ENCODE measurements at places on chromosomes 16 and 17. TPM values are rescaled to one million over a fixed set of nuclear protein-coding genes. Genes with fewer than 3 reads are reported as not detected.

CCDC154 gene
- polyA plus RNA-seq = 1.8 TPM

DLX3 gene
- polyA plus RNA-seq = 1.3 TPM

SLFN13 gene
- polyA plus RNA-seq = 25.1 TPM

DPEP2 gene
- polyA plus RNA-seq = 0.82 TPM

SLC22A31 gene
- polyA plus RNA-seq = 0.70 TPM

KRT33B gene
- polyA plus RNA-seq = not detected

RUNDC3A gene
- polyA plus RNA-seq = 12.2 TPM

FOXN1 gene
- 0.81 TPM for polyA plus RNA-seq

OMG gene
- 0.26 TPM for polyA plus RNA-seq

GRAP gene
- polyA plus RNA-seq = 5.3 TPM

WNT3 gene
- polyA plus RNA-seq = 2.0 TPM

KRTAP4-9 gene
- not detected for polyA plus RNA-seq

ZNF423 gene
- 28.0 TPM for polyA plus RNA-seq

- no peak for DNase-seq
Observed at GRCh38 chr17:14118951-14119350, 49.6 kb downstream of the COX10 start.

GRCh38 chr16:65534121-65534528 lies 412.3 kb upstream of the CDH11 start:
- DNase-seq = no peak

DNA sequence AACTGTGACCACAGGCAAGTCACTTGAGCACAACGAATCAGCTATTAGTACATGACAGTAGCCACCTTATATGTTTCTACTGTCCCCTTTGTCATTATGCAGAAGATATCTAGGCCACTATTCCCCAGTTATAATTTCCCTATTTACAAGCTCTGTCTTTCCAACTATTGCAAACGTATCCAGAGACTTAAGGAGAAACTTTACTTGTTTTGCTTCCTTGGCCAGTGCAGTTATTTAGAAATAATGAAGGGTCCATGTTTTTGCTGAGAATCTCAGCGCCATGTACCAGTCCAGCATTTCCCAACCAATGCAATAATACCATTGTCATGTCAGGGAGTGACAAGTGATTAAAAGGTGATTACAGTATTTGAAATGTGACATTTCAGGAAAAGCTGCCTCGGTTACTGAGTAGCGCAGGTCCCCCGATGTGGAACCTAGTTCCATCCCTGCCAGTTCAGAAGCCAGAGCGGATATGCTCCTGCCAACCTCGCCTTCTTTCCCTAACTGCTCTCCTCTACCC lies 743 bp downstream of the ZNF624 start:
- no peak for DNase-seq

DNA sequence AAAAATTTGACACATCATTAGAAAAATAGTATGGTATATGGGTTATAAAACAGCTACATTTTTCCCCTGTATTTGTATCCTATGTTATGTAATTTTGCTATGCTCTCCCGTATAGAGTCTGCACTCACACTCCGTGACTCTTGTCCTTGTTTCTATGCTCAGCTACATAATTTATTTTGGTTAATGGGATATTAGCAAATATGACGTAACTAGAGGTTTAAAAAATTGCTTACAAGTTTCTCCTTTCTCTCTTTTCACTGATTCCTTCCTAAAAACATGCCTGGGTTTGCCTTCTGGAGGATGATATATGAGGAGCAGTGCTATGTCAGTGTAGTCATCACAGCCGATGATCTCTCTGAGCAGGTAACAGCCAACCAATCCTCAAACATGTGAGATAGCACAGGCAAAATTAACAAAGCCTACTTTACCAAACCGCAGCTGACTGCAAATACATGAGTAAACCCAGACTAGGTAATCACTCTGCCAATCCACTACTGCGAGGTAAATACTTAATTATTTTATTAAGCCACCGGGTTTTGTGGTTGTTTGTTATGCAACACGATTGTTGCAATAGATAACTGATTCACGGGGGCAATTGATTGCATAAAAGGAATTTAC lies 126.9 kb downstream of the KIF2B start:
- no peak for DNase-seq

GRCh38 chr17:31629696-31630470 lies 229.2 kb downstream of the COPRS start:
- DNase-seq = no peak

DNA sequence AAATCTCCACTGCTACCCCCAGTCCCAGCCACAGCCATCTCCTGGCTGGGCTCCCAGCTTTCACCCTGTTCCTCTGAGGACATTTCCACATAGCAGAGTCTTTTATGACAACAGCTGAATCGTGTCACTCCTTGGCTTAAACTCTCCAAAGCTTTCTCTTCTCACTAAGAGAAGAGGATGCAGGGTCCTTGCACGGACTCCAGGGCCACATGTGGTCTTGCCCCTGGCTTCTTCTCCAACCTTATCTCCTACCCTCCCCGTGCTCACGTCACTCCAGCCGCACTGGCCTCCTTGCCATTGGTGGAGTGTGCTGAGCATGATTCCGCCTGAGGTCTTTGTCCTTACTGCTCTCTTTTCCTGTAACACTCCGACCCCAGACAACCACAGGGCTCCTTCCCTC lies 39.9 kb upstream of the CCDC182 start:
- DNase-seq = peak; percentile 53

DNA sequence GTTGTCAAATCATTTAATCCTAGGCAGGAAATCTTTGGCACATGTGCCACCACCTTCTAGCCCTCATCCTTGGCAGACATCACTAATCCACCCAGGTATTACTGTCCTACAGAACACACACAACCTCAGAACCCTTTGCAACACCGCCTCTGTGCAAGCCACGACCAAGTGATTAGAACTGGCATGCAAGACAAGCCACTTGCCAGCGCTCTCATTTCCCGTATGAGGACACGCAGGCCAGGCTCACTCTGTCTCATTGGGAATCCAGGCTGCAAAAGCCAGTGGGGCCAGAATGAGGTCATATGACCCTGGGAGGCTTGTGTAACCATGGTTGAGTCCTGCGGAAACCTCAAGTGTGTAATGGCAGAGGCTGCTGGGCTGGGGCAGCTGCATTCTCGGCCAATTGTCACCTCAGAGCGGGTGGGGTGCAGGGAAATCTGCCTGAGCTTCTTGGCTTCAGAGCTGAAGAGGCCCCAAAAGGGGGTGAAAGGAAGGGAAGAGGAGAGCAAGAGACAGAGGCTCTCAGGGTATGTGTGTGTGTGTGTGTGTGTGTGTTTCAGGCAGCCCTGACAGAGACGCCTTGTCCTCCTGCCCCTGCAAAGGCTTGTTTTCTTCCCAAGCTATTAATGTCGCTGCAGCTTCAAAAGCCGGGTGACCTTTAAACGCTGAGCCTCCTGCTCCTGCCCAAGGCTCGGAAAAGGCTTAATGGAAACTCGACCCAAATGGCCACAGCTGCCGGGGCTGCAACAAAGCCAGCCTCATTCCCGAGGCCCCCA lies 43.2 kb upstream of the MRPS23 start:
- no peak for DNase-seq

DNA sequence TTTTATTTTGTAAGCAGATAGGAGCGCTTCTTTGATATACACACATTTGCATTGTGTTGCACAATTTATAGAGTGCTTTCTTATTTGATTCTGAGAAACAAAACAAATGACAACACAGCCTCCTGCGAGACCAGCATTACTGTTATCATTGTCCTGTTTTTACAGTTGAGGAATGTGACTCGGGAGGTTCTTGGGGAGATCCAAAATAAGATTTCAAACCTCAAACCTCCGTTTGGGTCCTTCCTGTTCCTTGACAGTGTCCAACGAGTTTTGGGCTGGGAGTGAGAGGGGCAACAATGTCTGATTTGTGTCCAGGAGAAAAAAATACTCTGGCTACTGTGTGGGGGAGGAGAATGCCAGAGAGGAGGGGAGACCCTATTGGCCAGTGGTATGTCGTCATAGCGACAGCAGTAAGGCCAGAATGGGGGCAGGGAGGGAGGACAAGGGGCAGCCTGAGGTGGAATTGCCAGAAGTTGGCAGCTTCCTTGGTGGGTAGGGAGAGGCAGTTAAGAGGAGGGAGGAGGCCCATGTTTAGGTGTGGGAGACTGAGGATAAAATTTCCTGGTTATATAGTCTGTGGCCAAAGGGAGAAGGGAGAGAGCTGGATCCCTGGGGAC lies 45.5 kb downstream of the TMEM132E start:
- DNase-seq = no peak

GRCh38 chr17:68710035-68710780 lies 109.0 kb upstream of the FAM20A start:
- DNase-seq = no peak

- DNase-seq = no peak
Observed at GRCh38 chr17:40623419-40624210, 24.0 kb downstream of the SMARCE1 start.

- DNase-seq = no peak
Observed at GRCh38 chr16:391885-392335, 5.1 kb upstream of the NME4 start.

- DNase-seq = no peak
Observed at GRCh38 chr17:9364837-9365430, 210.7 kb downstream of the STX8 start.

- DNase-seq = no peak
Observed at GRCh38 chr17:50480854-50481490, 2.3 kb downstream of the RSAD1 start.

DNA sequence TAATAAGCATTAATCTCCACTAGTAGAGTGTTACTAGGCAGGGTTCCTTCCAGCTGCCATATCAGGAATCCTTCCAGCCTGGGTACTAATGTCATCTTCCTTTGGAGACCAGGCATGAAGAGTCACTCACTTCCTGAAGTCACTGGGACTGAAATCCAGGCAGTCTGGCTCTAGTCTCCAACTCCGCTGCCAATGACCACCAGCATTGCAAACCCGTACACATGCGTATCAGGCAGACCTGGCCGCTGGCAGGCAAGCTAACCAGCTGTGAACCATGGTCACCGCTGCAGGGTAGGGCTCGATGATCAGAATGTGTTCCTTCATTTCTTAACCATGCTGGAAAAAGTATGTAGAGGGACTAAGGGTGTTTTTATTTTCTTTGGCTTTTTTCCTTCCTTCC lies 255.5 kb downstream of the CDH13 start:
- DNase-seq = no peak

DNA sequence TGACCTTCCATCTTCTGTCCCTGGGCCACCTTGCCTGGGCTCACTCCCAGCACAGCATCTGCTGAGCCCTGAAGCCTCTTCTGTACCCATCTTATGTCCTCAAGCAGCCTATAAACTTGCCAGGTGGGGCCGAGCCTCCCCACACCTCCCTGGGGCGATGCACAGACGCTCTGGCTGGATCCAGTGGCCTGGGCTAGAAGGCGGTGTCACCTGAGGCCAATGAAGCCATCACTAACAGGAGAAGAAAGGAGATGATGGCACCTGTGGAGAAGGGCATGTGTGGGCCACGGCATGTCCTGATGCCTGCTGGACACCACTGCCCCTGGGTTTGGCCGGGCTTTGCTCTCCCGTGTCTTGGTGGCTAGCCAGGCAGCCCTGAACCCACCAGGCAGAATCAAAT lies 45.5 kb downstream of the PEMT start:
- DNase-seq = no peak

- no peak for DNase-seq
Observed at GRCh38 chr16:81797443-81797842, 18.4 kb downstream of the PLCG2 start.

DNA sequence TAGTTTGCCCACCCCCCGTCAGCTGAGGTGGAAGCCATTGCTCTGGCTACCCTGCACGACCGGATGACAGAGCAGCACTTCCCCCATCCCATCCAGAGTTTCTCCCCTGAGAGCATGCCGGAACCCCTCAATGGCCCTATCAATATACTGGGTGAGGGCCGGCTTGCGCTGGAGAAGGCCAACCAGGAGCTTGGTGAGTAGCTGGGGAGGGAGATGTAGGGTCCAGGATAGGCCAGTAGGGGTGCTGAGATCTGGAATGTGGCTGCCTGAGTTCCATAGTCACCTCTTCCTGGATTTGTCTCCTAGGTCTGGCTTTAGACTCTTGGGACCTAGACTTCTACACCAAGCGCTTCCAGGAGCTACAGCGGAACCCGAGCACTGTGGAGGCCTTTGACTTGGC lies 6.4 kb downstream of the PFAS start:
- no peak for DNase-seq

- DNase-seq = peak; percentile 55
Observed at GRCh38 chr16:56964243-56965148, 2.7 kb downstream of the CETP start.

- no peak for DNase-seq
Observed at GRCh38 chr17:1878419-1879121, 48.8 kb downstream of the RPA1 start.

GRCh38 chr16:67071476-67072048 lies 38.2 kb upstream of the PHAF1 start:
- no peak for DNase-seq

GRCh38 chr17:72974605-72975232 lies 117.8 kb downstream of the SLC39A11 start:
- no peak for DNase-seq

DNA sequence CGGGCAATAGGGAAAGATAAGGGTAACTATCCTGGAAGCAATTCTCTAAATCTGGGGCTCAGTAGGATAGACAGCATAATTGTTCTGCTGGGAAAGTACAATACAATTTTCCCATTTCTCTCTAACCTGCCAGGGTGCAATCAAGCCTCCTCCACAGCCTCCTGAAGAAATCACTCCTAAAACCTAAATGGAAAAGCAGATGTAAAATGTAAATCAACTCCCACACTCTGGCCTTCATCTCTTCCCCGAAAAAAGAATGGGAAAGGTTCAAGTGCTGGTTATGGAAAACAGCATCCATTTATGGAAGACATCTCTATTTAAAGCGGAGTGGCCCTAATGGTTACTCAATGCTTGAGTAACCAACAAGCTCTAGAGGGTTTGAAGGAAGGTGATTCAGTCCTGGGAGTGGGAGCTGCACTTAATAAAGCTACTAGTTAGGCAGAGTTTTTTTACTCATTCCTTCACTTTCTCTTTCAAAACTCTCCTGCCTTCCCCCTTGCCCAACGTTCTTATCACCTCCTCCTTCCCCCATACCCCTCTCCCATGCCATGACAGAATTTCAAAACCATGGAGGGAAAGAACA lies 5.1 kb downstream of the MMD start:
- no peak for DNase-seq

Data from left renal pelvis (tissue), 4 donors.